ENCODE measurements at places on chromosomes 12 and 14.
A peak's percentile ranks its signal among the peaks of the same experiment; 100 is the strongest.

DNA sequence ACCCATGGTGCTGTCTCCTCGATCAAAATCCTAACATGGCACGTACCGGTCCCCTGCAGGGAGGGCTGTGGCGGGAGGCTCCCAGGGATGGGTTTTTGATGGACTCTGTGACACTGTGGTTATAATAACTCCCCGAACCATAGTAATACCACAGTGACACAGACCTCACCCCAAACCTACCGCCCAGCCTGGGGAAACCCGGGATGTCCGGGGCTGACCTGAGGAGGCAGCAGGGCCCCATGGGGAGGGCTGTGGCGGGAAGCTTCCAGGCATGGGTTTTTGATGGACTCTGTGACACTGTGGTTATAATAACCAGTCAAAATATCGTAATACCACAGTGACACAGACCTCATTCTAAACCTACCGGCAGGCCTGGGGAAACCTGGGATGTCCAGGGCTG, 378.0 kb downstream of the TMEM121 start:
- H3K27me3 ChIP-seq: no peaks in the 10 kb centered on the region
- H3K4me1 ChIP-seq: no peaks in the 10 kb centered on the region
- no peak overlapping the region for H3K4me3 ChIP-seq
- H3K36me3 ChIP-seq: no peaks in the 10 kb centered on the region
- no peak overlapping the region for H3K27ac ChIP-seq

DNA sequence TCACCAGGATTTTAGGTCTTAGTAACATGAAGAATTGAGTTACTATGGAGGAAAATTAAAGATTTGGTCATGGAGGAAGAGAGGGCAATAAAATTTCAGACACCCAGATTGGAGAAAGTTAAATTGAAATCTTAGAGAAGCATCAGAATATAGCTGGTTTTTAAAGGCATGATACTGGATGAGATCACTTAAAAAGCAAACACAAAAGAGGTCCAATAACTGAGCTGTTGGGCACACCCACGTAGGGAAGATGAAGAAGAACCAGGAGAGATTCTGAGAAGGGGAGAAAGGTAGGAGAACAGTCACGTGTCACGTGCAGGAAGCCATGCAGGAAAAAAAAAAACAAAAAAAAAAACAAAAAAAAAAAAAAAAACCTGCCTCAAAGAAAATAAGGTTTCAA, 18.8 kb downstream of the CAPS2 start:
- no peaks in the 10 kb centered on the region for H3K4me1 ChIP-seq
- H3K27me3 ChIP-seq: no peaks in the 10 kb centered on the region
- H3K36me3 ChIP-seq: no peaks in the 10 kb centered on the region
- DNase-seq: no peak

DNA sequence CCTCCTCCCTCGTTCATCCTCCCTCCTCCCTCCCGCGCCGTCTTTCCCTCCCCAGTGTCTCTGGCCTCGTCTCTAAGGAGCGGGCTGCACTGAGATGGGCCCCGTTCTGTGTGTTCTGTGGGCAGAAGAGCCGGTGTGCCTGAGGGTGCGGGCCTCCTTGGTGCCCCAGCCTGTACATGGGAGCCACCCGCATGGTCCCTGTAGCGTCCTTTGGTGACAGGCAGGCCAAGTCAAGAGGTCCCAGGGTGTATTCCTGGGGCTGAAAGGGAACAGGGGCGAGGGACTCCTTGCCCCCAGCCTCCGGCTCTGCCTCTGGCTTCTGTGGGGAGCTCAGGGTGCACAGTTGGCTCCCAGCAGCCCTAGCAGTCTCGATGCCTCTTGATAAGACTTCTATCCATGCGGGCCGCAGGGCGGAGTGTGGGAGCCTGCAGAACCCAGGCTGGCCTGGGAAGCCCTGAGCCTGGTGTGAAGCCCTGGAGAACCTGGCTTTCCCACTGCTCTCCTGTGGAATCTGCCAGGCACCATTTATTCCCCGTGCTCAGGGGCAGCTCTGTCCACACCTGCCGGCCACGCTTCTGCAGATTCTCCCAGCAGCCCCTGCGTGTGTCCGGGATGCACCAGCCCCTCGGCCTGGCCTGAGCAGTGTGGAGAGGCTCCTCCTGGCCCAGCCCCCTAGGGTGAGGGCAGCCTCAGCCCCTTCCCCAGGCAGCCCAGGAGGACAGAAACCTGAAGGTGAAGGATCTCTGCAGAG, 181.3 kb downstream of the KIF26A start:
- H3K36me3 ChIP-seq: no peaks in the 10 kb centered on the region
- H3K27me3 ChIP-seq: no peaks in the 10 kb centered on the region
- no peak overlapping the region for H3K4me3 ChIP-seq
- no peaks in the 10 kb centered on the region for H3K4me1 ChIP-seq
- peak; percentile 46 for DNase-seq

DNA sequence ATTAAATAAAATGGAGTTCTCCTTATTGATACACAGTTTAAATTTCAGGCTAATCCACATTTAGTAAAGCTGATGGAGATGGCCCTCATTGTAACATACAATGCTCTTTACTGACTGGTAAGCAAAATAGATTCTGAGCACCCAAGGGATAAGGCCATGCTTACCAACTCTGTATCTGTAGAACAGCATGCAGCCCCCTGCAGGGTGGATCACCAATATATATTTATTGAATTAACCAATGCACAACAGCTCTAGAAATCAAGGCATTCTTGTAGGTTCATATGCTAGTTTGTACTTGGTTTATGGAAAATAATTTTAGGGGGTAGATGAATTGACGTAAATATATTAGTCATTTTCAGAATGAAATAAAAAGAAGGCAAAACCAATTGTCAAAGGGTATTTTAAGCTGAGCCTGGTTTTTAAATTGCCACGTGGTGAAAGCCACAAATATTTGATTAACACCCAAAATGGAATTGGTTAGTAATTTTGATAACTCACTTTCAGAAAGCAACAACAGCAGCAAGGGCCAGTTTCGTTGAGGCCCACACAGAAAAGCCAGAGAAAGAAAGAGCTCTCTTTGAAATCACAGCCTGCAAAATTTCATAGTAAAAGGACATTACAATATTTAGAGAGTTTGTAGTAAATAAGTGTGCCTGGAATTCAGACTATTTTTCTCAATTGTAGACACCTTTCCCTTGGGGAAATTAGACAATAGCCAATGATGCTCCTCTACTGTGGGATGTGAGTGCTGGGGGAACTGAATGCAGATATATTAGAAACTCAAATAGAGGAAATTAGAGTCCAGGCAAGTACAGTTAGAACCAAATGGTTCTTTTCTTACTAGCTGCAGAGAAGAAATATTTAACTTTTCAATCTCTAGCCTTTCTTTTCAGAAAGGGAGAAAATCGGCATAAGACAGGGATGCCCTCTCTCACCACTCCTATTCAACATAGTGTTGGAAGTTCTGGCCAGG, 216.2 kb upstream of the ABCD2 start:
- no peak overlapping the region for H3K4me3 ChIP-seq
- no peaks in the 10 kb centered on the region for H3K27me3 ChIP-seq
- no peak overlapping the region for H3K27ac ChIP-seq
- no peaks in the 10 kb centered on the region for H3K36me3 ChIP-seq
- no peak for DNase-seq

DNA sequence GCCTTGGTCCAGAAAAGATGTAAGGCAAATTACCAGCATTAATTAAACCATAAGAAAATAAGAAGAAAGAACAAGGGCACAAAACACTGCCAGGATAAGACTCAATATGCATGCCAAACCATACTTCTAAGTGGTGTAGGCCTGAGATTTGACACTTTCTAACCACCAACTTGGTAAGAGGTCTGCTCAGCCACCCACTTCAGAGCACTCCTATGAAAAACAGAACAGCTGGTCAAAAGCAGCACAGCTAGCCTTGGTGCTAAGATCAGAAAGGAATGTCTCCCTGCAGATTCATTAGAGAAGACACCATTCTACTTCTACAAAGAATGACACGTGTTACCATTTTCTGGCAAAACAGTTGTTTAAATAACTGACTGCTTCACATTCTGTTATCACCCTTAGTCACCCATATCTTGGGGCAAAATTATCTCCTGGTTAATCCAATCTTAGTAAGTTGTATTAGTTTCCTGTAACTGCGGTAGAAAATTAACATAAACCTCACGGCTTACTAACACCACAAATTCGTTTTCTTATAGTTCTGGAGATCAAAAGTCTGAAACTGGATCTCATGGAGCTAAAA, 13.2 kb downstream of the RPS6KA5 start:
- no peaks in the 10 kb centered on the region for H3K36me3 ChIP-seq
- H3K4me1 ChIP-seq: no peaks in the 10 kb centered on the region
- H3K4me3 ChIP-seq: no peak overlapping the region
- H3K27ac ChIP-seq: no peak overlapping the region

DNA sequence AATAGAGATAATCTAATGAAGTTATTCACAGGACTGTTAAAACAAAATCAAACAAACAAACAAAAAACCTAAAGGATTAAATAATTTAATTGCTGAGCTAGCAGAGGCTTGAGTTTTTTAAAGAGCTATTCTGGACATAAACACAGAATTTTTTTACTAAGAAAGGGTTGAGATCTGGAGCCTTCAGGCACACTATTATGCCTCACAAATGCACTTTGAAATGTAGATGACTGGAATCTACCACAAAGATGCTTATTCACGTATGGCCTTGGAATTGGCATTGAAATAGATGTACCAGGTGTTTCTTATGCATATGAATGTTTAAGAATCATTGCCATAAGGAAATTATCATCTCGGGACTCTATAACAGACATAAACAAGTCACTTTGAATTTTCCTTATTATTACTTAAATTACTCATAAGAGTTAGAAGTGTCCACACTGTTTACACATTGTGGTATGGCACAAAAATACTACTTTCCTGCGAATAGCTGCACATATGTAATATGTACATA, 21.6 kb downstream of the PUS7L start:
- H3K36me3 ChIP-seq: peaks cover 11% of the 10 kb centered on the region
- H3K27ac ChIP-seq: no peak overlapping the region
- DNase-seq: no peak
- H3K4me3 ChIP-seq: no peak overlapping the region

GRCh38 chr12:43676183-43676813, 82.3 kb downstream of the PUS7L start:
- no peaks in the 10 kb centered on the region for H3K4me1 ChIP-seq
- H3K27ac ChIP-seq: no peak overlapping the region
- H3K36me3 ChIP-seq: no peaks in the 10 kb centered on the region
- DNase-seq: no peak
- H3K27me3 ChIP-seq: no peaks in the 10 kb centered on the region

DNA sequence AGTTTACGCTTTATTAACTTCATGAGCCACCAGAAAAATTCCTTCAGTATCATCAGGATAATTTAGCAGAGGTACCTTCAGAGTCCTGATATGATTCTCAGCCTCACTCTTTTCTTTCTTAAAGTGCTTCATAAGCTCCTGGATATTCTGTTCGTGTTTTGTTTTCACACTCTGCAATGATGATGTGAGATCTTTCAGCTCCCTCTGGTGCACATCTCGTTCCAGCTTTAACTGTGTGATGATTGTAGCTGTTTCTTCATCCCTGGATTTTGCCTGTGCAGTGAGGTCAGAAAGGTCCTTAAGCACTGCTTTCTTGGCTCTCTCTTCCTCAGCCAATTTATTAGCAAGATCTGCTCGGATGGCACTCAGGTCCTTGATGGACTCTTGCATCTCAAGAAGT, 156.7 kb downstream of the CEP128 start:
- no peak overlapping the region for H3K27ac ChIP-seq
- H3K27me3 ChIP-seq: no peaks in the 10 kb centered on the region
- no peak overlapping the region for H3K4me3 ChIP-seq
- H3K4me1 ChIP-seq: no peaks in the 10 kb centered on the region
- DNase-seq: no peak

GRCh38 chr14:26606729-26607312, 9.0 kb upstream of the NOVA1 start:
- no peaks in the 10 kb centered on the region for H3K27me3 ChIP-seq
- no peaks in the 10 kb centered on the region for H3K4me1 ChIP-seq
- no peak for DNase-seq
- no peak overlapping the region for H3K27ac ChIP-seq
- no peak overlapping the region for H3K4me3 ChIP-seq

DNA sequence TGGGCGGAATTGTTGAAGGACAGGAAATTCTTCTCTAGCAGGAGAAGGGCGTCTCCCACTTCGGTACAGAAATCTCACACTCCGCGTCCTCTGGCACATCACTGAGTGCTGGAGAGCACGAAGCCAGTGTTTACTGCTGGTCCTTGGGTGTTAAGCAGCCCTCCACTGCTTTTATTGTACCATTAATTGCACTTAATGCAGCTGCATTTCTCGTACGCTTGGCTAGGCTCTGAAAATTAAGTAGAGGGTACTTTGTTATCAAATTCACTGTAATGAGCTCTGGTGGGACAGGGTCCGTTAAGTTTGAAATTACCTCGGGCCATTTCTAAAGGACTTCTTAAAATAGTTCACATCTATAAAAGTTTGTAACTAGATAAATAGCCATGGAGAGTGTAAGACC, 411.2 kb downstream of the NPAS3 start:
- no peaks in the 10 kb centered on the region for H3K27me3 ChIP-seq
- H3K4me3 ChIP-seq: no peak overlapping the region
- no peaks in the 10 kb centered on the region for H3K36me3 ChIP-seq
- no peak overlapping the region for H3K27ac ChIP-seq

- H3K36me3 ChIP-seq: no peaks in the 10 kb centered on the region
- no peak for DNase-seq
- no peak overlapping the region for H3K27ac ChIP-seq
- H3K27me3 ChIP-seq: no peaks in the 10 kb centered on the region
- no peaks in the 10 kb centered on the region for H3K4me1 ChIP-seq
- H3K4me3 ChIP-seq: no peak overlapping the region
Measured at GRCh38 chr12:58159941-58160340, 218.6 kb downstream of the ATP23 start.

DNA sequence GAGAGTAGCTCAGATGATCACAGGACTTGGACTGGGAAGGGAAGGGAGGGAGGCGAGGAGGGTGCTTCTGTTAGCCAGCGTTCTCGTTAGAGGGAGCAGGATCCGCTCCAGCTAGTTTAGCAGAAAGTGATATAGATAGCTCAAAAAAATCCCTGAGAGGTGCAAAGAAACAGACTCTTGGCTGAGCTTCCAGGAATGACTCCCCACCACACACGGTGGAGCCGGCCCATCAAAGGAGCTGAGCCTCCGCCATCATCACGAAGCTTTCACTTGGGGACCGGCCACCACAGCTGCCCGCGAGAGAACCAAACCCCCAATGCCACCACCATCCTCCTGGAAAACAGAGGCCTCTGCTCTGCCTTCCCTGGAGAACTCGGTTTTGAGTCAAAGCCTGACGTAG, 124.6 kb upstream of the BCL2L14 start:
- H3K4me1 ChIP-seq: peaks cover 3% of the 10 kb centered on the region
- no peak overlapping the region for H3K4me3 ChIP-seq
- no peaks in the 10 kb centered on the region for H3K27me3 ChIP-seq
- H3K27ac ChIP-seq: no peak overlapping the region
- no peaks in the 10 kb centered on the region for H3K36me3 ChIP-seq

- H3K4me1 ChIP-seq: no peaks in the 10 kb centered on the region
- H3K4me3 ChIP-seq: no peak overlapping the region
- H3K36me3 ChIP-seq: no peaks in the 10 kb centered on the region
- no peaks in the 10 kb centered on the region for H3K27me3 ChIP-seq
- H3K27ac ChIP-seq: no peak overlapping the region
Measured at GRCh38 chr14:50578433-50578832, 18.5 kb downstream of the ATL1 start.

- H3K27ac ChIP-seq: no peak overlapping the region
- no peak for DNase-seq
Measured at GRCh38 chr12:99390707-99391106, 256.8 kb upstream of the GARIN6 start.
